Kasumi-1 (cell line): ENCODE measurements at places on chromosomes 2 and 18.

DNA sequence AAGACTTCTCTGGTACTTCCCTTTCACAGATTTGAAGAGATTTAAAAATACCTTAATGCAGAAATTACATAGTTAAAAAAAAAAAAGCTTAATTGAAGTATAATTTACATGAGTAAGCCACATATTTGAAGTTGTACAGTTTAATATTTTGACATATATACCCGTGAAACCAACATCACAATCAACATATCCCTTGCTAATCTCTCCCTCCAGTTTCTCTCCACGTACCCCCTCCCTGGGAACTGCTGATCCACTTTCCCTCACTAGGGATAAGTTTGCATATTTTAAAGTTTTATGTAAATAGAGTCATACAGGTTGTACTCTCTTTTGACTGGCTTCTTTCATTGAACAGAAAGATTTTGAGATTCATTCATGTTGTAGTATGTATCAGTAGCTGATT lies 22.4 kb downstream of the EMILIN2 start:
- no peak for DNase-seq

DNA sequence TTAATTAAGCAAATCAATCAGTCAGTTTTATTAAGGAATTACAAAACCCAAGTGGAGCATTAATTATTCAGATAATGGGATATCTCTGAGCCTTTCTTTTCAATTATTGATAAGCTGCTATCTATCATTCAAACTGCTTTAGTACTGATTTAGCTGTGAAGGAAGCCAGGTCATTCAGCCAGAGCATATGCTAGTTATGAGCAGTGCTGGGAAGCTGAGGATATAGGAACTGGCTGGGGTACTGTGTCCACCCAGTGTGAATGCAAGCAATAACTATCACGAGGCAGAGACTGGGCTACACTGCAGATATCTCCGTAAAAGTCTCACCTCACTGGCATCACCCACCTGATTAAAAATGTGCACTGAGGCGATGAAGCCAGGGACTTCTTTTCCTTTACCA lies 496.7 kb upstream of the PIK3C3 start:
- DNase-seq: no peak

GRCh38 chr2:207184768-207185167 lies 19.0 kb upstream of the KLF7 start:
- no peak for DNase-seq

DNA sequence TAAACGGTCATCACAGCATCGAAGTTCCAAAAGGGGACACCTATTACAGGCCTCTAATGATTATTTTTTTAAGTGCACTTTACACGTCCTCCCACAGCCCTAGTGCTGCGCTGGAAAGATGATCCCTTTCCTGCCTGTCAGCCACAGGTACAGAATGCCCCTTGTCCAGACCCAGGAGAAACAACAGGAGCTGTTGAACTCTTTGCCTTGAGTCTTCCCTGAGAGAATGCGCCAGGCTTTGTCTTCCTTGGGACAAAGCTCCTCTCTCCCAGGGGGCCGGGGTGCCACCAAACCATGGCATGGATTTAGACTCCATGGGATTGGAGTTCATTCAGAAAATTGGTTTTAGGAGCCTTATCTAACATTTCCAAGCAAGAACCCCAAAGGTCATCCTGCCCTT lies 319.0 kb upstream of the SOX11 start:
- no peak for DNase-seq

GRCh38 chr18:58858591-58859468 lies 5.8 kb upstream of the ZNF532 start:
- DNase-seq: no peak

- DNase-seq: no peak
These were observed 148.0 kb downstream of the GALR1 start for GRCh38 chr18:77397617-77398016.

GRCh38 chr2:9408641-9409151 lies 14.6 kb downstream of the ITGB1BP1 start:
- DNase-seq: peak; percentile 91

DNA sequence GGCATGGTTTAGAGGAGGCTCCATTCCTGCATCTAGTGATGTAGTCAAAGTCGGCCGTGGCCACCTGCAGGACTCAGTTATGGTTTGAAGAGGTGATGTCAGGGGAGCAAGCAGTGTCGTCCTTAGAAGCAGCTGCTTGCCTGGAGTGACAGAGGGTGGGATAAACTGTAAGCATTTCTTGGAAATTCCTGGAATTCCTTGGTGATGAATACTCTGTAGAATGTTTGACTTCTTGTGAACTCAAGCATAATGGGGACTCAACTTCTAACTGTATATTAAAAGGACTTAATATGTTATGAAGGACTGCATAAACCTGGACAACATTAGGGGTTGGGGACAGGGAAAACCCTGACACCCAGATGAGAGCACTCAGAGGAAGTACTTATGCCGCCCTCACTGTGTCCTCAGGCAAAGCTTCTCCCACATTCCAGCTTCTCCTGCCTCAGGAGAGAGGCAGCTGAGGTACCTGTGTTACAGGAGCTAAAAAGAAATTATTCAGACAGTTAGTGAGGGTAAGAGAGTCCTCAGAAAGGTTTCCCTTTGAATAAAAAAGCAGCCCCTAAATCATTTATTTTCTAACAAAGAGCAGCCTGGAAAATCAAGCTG lies 459.9 kb upstream of the CELF4 start:
- DNase-seq: no peak

GRCh38 chr18:21167641-21168377 lies 56.2 kb upstream of the ROCK1 start:
- no peak for DNase-seq

DNA sequence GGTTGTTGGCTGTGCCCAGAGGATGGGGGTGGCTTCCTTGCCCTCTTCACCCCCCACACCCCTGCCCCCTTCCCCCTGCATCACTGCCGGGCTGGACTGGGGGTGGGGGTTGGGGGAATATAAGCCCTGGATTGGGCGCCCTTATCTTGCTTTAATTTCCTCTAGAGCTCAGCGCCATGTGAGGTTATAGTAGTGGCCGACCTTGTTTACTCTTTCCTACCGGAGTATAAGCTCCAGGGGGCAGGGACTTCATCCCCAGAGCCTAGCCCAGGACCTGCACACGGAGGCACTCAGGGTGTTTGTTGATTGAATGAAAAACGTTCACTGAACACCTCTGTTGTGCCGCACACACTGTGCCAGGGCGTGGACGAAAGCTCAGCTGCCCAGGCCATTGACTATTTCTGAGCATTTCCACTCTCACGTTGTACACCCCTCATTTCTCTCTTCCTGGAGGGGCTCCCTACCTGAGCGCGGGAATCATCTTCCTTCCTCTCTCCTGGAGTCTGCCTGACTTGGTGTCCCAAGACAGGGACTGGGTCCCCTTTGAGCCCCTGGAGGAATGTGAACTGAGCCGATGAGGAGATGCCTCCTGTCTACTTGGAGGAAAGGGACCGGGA lies 9.3 kb upstream of the SPATA3 start:
- DNase-seq: no peak

DNA sequence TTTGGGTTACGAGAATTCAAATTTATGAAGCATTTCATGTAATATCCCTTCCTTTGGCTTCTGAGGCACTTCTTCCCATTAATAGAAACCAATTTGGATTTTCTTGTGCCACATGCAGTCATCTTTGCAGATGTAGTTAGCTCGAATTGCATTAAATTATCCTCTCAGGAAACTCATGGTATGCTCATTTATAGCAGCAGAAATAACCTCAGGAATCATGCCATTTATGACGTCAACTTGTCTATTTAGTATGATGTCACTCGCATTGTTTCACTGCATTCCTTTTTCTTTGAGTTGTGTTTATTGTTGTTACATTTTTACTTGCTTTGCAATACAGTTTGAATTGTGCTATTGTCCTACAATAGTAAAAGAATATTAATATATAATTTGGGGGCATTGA lies 163.8 kb downstream of the RBM43 start:
- no peak for DNase-seq

GRCh38 chr2:22499082-22499839 lies 885.7 kb upstream of the KLHL29 start:
- DNase-seq: no peak

GRCh38 chr18:73987247-73987980 lies 160.2 kb downstream of the FBXO15 start:
- no peak for DNase-seq

- no peak for DNase-seq
These were observed 88.2 kb upstream of the BOD1L2 start for GRCh38 chr18:57058734-57059133.

- no peak for DNase-seq
These were observed 120.8 kb upstream of the SULT1C3 start for GRCh38 chr2:108118996-108119395.

DNA sequence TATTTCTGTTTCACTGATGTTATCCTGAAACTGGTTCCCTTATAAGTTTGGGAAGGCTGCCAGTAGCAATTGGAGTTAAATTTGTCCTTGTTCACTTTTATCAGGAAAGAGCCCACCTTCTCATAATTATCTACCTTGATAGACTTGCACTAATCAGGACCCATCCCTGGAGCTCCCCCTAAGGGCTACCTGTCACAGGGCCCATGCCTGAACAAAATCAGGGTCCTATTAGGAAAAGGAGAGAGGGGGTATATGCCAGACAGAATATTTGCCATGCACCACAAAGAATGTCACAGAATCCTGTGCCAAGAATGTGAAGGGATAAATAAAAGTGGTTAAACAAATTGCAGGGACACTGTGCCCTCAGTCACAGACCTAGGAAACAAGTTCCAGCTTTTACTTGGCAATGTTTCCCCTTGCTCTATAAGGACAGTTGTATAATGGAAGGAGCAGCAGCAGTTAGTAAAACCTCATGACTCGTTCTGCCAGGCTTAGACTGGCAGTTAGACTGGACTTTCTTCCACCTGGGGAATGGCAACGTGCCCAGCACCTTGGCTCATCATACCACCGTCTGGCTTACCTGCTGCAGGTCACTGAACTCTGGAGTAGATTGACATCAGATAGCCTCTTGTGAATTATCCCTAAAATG lies 32.3 kb upstream of the VWC2L start:
- DNase-seq: no peak

GRCh38 chr2:137829251-137829650 lies 135.0 kb upstream of the HNMT start:
- DNase-seq: no peak

GRCh38 chr2:43238176-43238575 lies 11.8 kb upstream of the ZFP36L2 start:
- no peak for DNase-seq

- DNase-seq: no peak
These were observed 201.1 kb upstream of the HDAC4 start for GRCh38 chr2:239601880-239602279.

DNA sequence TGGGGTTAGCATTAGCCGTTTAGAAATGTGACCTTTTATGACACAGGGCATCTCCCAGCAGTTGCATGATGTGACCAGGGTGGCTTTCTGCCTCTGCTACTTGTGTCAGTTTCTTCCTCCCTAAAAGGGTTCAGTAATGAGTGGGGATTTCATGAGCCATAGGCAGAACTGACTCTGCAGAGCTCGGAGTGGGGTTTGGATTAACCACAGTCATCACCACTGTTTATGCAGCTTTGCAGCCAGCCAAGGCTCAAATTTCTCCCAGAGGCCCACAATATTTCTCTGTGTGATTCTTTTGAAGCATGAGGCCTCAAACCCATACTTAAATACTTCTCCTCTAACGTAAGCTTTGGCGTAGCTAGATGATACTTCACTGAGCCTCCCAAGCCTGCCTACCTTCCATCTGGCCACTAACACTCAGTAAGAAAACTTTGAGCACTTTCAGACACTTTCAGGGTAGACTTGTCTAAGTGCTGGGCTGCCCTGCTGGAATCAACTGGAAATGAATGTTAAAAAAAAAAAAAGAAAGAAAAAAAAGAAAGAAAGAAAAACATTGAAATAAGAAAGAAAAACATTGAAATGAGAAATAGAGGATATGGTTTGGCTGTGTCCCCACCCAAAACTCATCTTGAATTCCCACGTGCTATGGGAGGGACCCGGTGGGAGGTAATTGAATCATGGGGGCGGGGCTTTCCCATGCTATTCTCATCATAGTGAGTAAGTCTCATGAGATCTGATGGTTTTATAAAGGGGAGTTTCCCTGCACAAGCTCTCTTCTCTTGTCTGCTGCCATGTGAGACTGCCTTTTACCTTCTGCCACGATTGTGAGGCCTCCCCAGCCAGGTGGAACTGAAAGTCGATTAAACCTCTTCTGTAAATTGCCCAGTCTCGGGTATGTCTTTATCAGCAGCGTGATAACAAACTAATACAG lies 11.5 kb upstream of the LAPTM4A start:
- DNase-seq: no peak

- DNase-seq: no peak
These were observed 69.9 kb downstream of the TMEM247 start for GRCh38 chr2:46549166-46549844.

DNA sequence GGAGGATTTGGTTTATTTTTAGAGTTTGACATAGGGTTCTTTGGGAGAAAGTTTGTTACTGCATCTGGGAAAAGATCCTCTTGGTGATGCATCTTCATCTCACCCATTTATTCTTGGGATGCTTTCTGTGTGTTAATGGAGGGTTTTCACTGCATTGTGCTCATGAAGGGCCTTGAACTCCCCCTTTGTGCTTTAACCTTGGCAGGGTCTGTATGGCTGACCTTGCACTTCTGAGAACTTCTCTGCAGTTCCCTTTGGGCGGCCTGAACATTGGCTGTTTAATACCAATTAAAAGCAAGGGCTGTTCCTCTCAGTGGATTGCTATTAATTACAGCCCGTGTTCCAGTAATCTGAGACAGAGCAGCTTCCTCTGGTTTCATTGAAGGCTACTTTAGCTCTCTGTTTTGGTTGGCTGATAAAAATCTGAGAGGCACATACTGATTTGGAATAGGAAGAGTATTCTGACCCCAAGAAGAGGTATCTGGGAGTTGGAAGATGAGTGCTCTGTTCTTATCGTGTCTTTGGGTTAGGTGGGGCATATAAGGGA lies 37.5 kb downstream of the FMNL2 start:
- no peak for DNase-seq

GRCh38 chr2:199989822-199990221 lies 34.4 kb downstream of the MAIP1 start:
- DNase-seq: no peak

DNA sequence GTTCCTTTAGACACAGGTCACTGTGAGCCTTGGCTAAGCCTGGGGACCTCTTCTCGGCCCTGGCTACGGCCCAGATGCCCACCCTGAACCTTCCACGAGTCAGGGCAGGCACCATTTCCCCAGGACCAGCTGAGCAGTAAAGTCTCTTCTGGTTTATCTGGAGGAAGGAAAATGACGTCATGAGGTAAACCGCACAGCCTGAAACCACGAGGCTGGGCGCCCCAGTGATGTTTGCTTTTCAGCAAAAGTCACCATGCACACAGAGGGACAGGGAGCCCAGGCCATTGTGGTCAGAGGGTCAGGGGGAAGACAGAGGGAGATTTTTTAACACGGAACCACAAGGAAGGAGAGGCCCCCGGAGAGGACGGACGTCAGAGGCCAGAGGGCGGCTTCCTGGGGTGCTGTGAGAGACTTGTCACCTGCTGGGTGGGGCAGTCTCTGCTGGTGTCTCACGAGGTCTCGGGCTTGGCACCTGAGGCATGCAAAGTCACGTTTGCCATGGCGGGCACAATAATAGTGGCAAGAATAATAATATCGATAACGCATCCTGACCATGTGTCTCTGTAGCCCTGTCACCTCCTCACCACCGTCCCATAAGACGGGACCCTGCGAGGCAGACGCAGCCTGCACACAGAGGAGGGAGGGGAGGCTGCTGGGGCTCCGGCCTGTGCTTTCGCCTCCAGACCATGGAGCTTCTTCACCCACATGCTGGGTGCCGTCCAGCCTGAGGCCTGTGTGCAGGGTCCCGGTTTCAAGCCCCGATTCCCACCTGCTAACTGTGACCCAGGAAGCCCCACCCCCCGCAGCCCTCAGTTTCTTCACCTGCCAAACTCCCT lies 33.2 kb upstream of the FOSL2 start:
- DNase-seq: peak; percentile 75
